ENCODE measurements at places on chromosomes 16 and 17.

DNA sequence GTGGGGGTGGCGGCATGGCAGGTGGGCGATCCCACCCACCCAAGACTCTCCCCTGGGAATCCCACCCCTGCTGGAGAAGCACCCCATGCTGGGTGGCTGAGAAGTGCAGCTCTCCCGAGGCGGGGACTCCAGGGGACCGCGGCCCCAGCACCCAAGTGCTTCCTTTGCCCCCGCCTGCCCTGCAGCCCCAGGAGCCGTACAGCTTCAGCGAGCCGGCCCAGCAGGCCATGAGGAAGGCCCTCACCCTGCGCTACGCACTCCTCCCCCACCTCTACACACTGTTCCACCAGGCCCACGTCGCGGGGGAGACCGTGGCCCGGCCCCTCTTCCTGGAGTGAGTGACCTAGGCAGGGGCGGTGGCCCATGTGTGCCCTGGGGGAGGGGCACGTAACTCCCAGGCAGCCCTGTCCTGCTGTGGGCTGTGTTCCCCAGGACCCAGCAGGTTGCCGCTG lies 11.7 kb downstream of the GAA start:
- DNase-seq: no peak

GRCh38 chr16:9151597-9151996 lies 60.2 kb downstream of the HAPSTR1 start:
- no peak for DNase-seq

DNA sequence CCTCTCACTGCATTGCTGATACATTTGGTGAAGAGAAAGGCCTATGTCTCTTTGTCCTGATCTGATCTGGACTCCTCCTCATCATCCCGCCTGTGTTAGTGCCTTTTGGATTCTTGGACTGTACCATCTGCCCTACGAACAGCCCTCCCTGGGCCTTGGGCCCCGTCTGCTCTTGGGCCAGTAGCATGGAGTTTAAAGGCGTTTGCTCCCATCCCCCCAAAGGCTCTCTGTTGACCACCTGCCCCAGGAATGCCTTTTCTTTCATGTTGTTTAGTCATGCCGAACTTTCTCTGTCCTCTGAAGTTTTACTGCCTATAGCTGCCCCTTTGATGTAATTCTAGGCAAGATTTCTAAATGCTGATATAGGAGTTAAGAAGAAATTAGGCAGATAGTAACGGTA lies 30.9 kb upstream of the MEAK7 start:
- DNase-seq: no peak

DNA sequence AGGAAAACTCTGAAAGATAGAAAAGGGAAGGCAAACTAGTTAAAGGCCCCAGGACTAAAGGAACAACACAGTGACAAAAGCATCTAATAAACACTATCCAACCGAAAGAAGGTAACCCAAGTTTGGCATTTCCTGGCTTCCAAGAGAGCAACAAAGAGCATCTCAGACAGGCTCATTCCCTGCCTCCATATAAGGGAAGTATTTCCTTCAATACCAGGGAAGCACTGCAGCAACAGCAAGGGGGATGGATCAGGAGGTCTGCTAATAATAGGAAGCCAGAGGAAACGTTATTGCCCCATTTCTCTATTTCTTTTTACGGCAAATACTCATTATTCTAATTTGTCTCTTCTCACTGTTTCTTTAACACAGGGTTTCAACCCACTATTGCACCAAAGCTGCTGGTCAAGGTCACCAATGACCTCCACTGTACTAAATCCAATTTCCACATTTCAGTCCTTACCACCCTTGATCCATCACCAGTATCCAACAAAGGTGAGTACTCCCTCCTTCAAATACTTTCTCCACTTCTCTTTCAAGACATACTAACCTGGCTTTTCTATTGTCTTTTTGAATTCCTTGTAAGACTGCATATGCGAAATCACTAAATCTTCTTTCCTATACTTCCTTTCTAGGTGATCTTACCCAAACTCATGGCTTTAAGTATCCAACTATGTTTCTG lies 86.1 kb downstream of the KANSL1 start:
- DNase-seq: no peak

DNA sequence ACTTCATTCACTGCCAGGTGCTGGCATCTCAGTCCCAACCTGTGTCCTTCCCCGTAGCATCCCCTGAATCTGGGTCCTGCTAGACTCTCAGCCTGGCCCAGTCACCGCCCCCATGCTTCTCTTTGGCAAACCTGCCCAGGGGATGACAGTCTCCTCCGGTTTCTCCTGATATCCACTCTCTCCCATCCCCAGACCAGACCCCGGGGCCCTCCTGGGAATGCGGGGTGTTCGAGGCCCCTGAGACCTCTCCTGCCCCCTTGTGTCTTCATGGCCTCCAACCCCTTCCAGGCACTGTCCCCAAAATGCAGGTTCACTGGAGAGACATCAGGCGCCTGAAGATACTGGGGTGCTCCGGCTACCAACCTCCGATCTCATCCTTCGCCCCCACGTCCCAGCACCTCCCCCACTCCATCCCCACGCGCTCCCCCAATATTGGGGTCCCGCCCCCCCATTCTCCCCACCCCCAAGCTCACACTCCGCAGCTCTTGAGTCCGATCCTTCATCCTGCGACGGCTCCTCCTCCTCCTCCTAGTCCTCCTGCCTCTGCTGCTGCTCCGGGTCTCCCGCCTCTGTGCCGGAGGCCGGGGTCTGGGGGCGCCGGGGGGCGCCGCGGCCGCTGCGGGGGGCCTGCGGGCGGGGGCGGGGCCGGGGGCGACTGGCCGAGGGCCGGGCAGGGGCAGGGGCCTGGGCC lies 399 bp downstream of the STX1B start:
- DNase-seq: no peak
